ENCODE measurements at places on chromosomes 2 and 18.

DNA sequence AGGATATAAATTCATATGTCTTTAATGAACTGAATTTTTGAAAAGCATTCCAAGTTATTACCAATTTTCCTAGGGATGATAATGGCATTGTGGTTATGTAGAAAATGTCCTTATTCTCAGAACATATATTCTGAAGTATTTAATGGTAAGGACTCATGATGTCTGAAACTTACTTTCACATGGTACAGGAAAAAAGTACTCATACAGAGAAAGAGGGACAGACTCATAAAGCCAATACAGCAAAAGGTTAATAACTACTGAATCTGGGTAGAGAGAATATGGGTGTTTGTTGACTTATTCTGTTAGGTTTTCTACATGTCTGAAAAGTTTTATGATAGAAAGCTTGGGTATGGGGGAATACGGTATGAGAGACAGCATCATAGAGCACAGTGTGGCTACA lies 84.3 kb upstream of the SERTAD2 start:
- DNase-seq, result no peak

DNA sequence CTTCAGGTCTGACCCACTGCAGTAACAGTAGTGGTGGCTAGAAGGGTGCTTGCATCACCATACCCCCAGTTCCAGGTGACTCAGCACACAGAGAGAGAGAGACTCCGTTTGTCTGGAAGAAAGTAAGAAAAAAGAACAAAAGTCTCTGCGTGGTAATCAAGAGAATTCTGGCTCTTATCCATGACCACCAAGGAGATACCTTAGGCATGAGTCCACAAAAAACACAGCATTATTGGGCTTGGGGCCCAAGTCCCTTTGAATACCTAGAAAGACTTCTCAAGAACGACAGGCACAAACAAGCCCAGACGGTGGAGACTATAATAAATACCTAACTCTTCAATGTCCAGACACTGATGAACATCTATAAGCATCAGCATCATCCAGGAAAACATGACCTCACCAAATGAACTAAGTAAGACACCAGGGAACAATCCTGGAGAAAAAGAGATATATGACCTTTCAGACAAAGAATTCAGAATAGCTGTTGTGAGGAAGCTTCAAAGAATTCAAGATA lies 21.7 kb upstream of the BAZ2B start:
- no peak for DNase-seq

GRCh38 chr2:62315476-62315875 lies 119.6 kb downstream of the B3GNT2 start:
- no peak for DNase-seq

DNA sequence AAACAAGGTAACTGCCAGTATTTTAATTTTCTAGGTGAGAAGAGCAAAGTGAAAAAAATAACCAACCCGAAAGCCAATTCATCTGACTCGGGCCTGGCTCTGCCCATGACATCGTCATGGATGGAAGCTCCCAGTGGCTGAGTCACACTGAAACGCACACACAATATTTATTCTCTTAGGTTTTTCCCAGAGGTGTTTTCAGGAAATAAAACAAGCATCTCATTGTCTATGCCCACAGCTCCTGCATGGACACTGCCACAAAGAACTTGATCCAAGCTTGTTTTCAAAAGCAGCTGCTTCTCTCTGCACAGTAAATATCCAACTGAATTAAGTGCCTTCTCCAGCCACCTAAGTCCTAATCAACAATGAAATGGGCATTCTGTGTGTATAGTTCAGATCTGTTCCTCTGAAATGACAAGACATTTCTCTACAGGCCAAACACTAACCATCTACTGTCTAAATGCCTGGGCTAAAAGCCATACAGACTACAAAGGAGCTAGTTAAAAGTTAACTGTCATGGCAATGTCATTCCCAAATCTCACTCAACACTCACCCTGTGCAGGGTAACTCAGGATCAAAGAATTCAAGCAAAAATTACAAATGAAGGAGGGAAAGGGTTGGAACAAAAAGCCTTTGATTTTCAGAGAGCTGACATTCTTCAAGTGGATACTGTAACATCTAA lies 62.9 kb downstream of the RPL31 start:
- no peak for DNase-seq

- peak; percentile 51 for DNase-seq
These were observed at the start of gene LRP2 for GRCh38 chr2:169362118-169362893. LRP2 (minus strand) TSS chr2:169362534; CDS start chr2:169362399, 135 bp downstream.

DNA sequence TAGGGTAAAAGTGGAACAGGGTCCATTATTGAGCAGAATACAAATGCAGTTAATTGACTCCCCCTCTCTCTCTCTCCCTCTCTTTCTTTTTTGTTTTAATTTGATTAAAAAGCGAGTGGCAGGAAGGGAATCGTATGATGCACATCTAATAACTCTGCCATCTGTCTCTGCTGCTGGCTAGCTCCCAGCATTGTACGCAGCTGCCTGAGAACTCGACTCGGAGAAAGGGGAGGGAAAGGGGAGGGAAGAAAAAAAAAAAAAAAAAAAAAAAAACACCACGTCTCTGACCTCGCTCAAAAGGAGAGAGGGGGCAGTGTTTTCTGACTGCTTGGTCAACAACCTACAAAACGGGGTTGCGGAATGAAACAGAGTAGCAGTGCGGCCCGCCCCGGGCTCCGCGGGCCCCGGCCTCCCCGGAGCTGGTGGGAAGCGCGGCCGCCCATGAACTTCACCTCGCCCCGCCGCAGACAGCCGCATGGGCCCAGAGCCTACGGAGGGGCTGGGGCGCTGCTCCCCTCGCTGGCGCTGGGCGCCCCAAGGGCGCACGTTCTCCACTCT lies 265.7 kb downstream of the TCF4 start:
- DNase-seq, result peak; percentile 90

DNA sequence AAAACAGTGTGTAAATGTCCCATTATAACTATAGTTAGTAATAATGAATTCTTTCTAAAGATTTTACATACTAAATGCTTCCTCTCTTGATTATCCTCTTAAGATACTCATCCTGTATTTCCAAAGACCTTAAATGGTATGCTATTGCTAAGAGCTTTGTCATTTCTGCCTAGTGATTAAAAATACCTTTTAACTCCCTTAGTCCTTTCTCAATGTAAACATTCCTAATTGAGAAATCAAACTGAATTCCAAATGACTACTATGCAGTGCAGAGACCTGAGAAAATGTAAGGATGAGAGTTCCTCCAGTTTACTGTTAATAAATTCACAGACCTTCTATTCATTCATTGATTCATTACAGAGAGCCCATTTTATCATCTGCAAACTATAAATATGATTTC lies 86.9 kb downstream of the SOS1 start:
- no peak for DNase-seq

- no peak for DNase-seq
These were observed 323.2 kb upstream of the MEIS1 start for GRCh38 chr2:66111706-66112105.

- no peak for DNase-seq
These were observed 12.9 kb upstream of the DTNA start for GRCh38 chr18:34697233-34697632.

DNA sequence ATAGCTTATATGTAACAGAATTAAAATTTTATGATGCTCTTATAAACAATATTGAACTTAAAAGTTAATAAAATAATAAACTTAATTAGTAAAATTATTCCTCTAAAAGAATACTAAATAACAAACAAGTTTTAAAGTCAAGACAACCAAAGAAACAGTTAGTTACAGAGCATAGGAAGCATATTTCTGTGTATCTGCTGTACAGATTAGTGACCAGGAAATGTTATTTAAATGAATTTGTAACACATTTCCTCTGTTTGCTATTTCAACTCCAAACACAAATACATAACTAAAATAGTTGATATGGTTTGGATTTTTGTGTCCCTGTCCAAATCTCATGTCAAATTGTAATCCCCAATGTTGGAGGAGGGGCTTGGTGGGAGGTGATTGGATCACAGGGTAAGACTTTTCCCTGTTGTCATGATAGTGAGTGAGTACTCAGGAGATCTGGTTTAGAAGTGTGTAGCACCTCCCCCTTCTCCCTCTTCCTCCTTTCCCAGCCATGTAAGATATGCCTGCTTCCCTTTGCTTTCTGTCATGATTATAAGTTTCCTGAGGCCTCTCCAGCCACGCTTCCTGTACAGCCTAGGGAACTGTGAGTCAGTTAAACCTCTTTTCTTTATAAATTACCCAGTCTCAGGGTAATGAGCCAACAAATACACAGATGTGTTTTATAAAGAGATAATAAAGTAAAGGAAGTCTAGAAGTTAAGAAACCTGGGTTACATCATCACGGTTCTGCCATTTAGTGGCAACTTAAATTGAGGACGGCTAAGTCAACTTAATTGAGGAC lies 51.8 kb downstream of the ROCK2 start:
- DNase-seq, result peak; percentile 71

- no peak for DNase-seq
These were observed 666.4 kb upstream of the ZEB2 start for GRCh38 chr2:145186303-145186702.

- DNase-seq, result no peak
These were observed 105.9 kb downstream of the ACKR3 start for GRCh38 chr2:236675526-236675925.

- no peak for DNase-seq
These were observed 57.7 kb downstream of the INHBB start for GRCh38 chr2:120403676-120404075.

- DNase-seq, result no peak
These were observed 110.0 kb upstream of the ZEB2 start for GRCh38 chr2:144629935-144630334.

- no peak for DNase-seq
These were observed 33.3 kb upstream of the CXCR4 start for GRCh38 chr2:136151021-136151971.

- no peak for DNase-seq
These were observed 171.0 kb upstream of the REV1 start for GRCh38 chr2:99660616-99661406.

- no peak for DNase-seq
These were observed 168.5 kb upstream of the CXCR4 start for GRCh38 chr2:136286423-136286822.

- no peak for DNase-seq
These were observed 1415.1 kb upstream of the ZEB2 start for GRCh38 chr2:145935016-145935415.

DNA sequence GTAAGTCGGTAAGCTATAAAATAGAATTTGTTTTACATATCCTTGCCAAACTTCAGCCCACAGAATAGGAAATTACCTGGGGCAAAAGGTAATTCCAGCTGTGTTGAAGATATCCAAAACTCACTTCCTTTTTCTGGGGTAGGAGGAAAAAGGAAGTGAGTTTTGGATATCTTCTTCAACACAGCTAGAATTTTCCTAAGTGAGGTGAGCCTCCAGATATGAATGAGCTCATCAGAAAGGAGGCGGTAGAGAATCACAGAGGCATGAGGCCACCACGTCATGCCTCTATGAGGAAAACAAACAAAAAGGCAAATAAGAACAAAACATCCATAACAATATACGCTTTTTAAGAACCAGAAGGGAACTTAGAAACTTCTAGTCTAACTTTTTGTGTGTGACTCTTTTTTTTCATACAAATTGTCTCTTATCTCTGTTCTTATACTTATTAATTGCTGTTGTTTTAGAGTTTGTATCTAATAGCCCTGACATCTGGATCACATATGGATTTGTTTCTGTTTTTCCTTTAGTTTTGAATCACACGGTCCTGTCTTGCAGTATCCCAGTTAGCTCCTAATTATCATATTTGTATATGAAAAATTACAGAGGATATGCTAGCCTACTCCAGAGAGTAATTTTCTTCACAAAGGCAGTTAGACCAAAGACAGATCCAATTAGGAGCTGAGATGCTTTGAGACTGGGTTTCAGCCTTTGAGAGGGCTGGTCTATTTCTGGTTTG lies 104.5 kb downstream of the RBM43 start:
- DNase-seq, result no peak

DNA sequence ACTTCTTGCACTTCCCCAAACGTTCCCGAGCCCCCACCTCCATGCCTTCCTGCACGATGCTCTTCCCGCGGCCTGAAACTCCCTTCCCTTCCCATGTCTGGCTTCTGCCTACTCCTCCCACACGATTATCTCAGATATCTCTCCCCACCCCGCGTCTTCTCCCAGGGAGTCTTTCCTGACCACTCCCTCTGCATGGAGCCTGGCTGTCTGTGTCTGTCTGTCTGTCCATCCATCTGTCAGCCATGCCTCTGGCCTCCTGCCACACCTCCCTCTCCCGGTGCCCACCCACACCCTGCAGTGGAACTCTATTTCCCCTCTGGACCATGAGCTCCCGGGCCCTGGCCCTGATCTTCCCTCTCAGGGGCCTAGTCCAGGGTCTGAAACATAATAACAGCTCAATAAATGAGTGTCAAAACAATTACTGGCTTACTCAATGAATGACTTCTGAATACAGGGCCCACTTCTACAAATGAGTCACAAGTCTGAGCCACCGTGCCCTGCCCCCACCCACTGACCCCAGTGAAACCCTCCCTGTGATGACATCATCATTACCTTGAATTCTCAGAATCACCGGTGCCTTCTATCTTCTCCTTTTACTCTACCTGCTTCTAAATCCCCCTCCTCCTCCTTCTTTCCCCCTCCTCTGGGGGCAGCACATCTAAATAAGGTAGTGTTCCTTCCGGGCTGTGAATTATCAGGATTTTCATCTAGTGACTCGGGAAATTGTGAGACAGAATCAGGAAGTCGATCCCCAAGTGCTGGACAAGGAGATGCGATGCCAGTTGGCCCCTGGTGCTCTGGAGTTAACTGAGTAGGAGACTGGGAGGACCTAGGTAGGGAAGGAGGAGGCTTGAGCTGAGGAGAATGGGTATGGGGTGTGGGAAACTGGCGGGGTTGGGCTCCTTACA lies 46.1 kb upstream of the PLB1 start:
- peak; percentile 33 for DNase-seq

DNA sequence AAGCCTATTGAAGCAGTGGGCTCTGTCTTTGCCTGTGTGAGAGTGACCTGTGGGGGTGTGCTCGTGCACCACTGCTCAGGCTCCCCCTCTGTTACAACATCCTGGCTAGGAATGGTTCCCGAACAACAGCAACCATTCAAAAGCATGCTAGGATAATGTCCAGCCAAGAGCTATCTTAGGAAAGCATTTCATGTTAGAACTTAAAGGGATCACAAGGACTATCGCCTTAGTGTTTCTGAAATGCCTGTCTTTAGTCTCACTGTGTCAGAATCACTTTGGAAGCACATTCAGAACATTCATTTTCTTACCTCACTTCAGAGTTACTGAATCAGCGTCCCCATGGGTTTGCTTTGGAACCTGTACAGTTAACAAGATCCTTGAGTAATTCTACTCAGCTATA lies 134.9 kb upstream of the DSEL start:
- DNase-seq, result no peak

DNA sequence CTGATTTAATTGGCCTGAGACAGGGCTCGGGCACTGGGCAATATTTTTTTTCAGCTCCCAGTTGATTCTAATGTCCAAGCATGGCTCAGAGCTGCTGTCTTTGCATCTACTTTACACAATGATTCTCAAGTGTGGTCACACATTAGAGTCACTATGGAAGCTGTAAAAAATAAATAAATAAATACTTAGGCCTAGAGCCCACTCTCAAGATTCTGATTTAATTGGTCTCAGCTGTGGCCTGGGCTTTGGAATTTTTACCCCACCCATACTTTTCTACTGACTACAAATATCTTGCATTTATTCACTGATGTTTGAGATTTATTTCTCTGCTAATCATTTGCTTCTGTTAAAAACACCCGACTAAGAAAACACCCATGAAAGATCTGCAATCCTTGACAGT lies 145.7 kb upstream of the SRD5A2 start:
- DNase-seq, result no peak
